Stimulated activated CD8-positive, alpha-beta memory T cell treated with anti-CD3 and anti-CD28 coated beads, Interleukin-4, amount 100 ng/mL, for 1 hour (primary cell): ENCODE measurements at places on chromosomes 7 and 10.

GRCh38 chr7:46933596-46933995 lies 648.3 kb downstream of the TNS3 start:
- no peak for DNase-seq

- DNase-seq: no peak
Measured at GRCh38 chr10:132162590-132163277, 24.0 kb upstream of the DPYSL4 start.

GRCh38 chr10:84842593-84842992 lies 514.2 kb downstream of the CCSER2 start:
- no peak for DNase-seq

GRCh38 chr10:13018171-13018570 lies 16.7 kb upstream of the CCDC3 start:
- no peak for DNase-seq

- no peak for DNase-seq
Measured at GRCh38 chr10:4947635-4948596, 15.3 kb upstream of the AKR1C1 start.

DNA sequence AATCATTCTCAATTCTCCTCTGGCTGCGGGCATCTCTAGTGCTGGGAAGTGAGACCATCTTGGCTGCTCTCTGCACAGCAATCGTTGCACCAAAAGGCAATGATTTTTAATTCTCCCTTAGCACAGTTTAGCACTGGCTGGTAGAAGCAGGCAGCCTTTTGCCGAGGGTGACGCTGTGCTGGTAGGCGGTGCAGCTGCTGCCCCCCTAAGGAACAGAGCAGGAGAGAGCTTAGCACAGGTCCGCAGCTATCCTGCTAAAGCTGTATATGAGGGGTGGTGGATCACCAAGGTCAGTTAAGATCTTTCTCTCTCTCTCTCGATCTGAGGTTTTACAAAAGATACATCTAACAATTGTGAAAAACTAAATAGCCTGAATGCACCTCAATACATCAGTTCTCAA lies 390.1 kb downstream of the GATA3 start:
- DNase-seq: peak; percentile 31
